ENCODE measurements at places on chromosomes 1 and 21.

DNA sequence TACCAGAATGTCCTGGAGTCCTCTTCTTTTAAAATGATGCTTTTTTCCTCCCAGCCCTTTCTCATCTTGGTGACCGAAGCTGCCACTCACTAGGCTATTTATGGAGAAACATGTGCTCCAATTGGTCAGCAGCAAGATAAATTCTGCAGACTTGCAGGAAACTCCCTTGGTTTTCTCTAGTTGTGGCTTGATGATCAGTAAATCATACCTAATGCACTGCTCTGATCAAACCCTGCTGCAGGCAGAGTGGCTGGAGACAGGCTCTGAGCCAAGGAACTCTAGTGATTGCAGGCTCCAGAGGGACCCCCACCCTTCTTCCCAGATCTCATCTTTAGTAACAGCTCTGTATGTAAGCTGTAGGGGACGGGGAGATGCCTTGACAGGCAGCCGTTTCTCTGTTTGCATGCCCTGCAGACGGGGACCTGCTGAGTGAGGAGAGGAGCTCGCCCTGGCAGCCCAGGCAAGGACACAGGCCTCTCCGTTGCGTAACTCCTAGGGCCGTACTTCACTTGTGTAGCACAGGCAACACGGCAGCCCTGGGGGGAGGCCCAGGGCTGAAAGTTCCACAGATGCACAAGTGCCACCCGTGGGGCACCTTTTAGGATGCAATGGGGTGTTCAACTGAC is 14.5 kb downstream of the SLC6A17 start:
- no peak for DNase-seq

GRCh38 chr1:234921266-234922062 is 207.2 kb downstream of the TOMM20 start:
- DNase-seq: no peak

DNA sequence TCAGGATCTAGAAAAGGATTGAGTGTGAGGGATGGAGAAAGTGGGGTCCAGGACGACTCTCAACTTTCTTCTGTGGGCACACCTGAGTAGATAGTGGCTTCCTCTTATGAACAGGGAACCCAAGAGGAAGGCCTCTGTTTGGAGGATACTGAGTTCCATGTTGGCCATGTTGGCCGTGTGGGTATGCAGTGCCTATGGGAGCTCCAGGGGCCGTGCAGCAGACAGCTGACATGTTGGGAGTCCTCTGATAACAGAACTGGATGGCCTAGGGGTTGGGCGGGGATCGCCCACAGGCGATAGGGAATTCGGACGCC is 43.0 kb downstream of the TMEM53 start:
- no peak for DNase-seq

DNA sequence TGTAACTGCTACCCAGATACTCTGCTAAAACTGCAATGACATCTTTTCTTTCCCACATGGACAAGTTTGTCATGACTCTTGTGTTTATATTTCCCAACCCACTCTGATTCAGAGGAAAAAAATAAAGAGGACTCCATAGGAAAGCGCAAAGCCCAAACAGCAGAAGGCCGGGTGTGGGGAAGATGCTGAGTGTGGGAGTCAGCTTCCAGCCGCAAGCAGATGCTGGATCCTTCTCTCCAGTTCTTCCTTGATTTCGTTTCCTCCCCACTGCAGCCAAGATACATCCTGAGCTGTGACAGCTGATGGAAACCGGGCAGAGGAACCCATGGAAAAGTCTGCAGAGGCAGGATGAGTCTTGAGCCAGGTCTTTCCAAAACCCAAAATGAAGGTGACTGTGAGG is 498.2 kb downstream of the PLPP3 start:
- no peak for DNase-seq

Measured in endodermal cell (in vitro differentiated cells).